Iris pigment epithelial cell (primary cell): ENCODE measurements at places on chromosomes 4 and X.
A peak's percentile ranks its signal among the peaks of the same experiment; 100 is the strongest.

- peak; percentile 80 for DNase-seq
Measured at GRCh38 chrX:10579112-10580011, 41.0 kb downstream of the MID1 start.

DNA sequence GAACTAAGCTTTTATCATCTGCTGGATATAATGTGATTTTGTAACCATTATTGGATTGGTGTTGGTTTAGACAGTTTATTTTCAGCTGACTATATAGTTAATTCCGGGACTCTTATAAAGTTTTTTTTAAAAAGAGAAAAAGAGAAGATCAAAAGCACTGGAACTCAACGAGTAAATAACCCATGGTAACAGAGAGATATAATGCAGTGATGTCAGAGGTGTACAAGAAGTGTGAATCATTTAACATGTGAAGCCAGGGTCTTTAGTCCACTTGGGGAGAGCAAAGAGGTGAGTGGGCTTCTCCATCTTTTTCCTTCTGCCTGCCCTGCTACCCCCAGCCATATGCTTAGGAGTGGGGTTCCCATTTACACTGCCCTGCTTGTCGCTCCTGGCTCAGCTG, 3.2 kb downstream of the TMEM165 start:
- DNase-seq, result no peak

GRCh38 chr4:6794189-6794588, 11.7 kb downstream of the KIAA0232 start:
- no peak for DNase-seq

DNA sequence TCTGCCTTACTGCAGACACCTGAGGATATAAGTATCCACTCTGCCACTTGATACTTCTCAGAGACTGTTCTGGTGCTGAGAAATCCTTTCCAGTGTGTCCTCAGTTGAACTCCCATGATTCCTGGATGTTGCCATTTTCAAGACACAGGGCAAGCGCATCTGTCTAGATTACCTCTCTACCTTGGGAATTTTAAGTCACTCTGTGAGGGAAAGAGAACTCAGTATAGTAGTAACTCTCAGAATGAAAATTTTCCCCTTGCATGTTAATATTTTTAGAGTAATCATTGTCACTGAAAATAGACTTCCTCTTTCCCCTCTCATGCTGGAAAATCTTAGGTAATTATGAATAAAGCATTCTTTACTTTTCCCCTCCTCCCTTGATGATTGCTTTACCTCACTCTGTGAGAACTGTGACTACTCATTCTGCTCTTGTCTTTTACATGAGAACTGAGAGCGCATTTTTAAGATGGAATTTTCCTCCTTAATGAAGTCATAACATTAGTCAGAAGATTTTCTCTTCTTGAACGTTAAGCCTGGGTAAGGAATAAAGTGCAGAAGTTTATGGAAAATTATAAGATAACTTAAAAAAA, 45.0 kb downstream of the TET2 start:
- peak; percentile 67 for DNase-seq

DNA sequence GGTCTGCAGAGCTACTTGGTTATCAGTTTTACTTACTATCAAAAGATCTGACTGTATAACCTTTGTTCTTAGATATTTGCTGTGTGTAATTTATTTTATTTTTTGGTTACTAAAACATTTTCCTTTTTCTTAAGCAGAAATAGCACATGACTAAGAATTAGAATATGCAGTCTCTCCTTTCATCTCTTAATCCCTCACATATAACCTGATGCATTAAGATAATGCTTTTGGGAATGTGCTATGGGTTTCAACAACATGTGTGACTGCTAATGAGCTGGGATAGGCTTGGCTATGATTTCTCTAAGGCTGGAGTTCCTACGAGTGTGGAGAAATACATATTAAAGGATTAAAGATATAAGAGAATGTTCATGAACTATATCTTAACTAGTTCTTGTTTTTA, 41.5 kb downstream of the SHROOM3 start:
- DNase-seq, result peak; percentile 5

DNA sequence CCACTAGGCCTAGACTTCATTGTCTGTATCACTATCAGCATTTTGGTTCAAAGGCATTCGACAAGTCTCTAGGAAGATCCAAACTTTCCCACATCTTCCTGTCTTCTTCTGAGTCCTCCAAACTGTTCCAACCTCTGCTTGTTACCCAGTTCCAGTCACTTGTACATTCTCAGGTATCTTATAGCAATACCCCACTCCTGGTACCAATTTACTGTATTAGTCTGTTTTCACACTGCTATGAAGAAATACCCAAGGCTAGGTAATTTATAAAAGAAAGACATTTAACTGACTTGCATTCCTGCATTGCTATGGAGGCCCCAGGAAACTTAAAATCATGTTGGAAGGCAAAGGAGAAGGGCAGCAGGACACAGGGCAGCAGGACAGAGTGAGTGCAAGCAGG, 293.9 kb downstream of the ARAP2 start:
- DNase-seq, result no peak

- no peak for DNase-seq
Measured at GRCh38 chr4:87399954-87400353, 9.0 kb upstream of the HSD17B11 start.

GRCh38 chr4:101265816-101266172, 81.5 kb downstream of the PPP3CA start:
- no peak for DNase-seq

GRCh38 chrX:110280954-110281353, 36.9 kb downstream of the AMMECR1 start:
- DNase-seq, result no peak

- DNase-seq, result peak; percentile 62
Measured at GRCh38 chr4:128387600-128388351, 100.2 kb upstream of the PGRMC2 start.

DNA sequence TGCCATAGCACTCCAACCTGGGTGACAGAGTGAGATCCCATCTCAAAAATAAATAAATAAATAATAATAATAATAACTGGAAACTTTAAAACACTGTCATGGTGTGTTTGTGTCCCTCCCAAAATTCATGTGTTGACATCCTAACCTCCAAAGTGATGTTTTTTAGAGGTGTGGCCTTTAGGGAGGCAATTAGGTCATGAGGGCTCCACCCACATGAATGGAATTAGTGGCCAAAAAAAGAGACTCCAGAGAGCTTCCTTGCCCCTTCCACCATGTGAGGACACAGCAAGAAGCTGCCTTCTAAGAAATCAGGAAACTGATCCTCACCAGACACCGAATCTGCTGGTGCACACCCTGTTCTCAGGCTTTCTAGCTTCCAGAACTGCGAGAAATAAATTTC, 23.8 kb upstream of the RAPGEF2 start:
- no peak for DNase-seq

GRCh38 chr4:35511851-35512250, 732.5 kb downstream of the ARAP2 start:
- no peak for DNase-seq

GRCh38 chr4:6446130-6446482, 26.3 kb downstream of the PPP2R2C start:
- no peak for DNase-seq

DNA sequence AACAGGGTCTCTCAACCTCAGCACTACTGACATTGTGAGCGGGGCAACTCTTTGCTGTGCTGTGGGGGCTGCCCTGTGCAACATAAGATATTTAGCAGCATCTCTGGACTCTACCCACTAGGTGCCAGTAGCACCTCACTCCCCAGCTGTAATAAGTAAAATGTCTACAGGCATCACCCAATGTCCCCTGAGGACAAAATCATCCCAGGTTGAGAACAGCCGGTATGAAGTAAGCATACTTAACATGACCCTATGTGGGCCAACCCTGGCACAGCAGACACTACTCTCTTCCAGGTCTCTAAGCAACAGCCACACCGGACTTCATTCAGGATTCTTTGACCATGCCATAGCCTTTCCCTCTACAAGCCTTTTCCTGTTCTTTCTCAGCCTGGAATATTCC, 10.5 kb upstream of the MGST2 start:
- peak; percentile 59 for DNase-seq

- DNase-seq, result no peak
Measured at GRCh38 chr4:10079256-10079655, 37.3 kb downstream of the WDR1 start.

GRCh38 chr4:128163177-128164117, 102.3 kb downstream of the LARP1B start:
- peak; percentile 88 for DNase-seq

DNA sequence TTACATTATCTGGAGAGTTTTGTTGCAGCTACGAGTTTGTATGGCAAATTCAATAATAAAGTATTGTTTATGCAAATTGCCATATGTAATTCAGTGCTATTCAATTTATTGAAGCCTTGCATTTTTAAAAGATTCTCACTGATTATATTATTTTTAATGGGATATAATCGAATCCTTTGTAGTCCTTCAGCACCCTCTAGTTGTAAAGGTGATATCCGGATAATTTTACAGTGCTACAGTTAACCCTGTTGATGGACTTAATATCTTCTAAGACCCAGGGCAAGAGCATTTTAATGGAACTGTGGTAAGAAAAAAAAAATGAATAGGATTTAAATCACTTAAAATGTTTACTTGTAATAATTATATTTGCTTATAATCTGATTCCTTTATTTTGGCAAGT, 48.5 kb upstream of the GRIA2 start:
- DNase-seq, result peak; percentile 34

DNA sequence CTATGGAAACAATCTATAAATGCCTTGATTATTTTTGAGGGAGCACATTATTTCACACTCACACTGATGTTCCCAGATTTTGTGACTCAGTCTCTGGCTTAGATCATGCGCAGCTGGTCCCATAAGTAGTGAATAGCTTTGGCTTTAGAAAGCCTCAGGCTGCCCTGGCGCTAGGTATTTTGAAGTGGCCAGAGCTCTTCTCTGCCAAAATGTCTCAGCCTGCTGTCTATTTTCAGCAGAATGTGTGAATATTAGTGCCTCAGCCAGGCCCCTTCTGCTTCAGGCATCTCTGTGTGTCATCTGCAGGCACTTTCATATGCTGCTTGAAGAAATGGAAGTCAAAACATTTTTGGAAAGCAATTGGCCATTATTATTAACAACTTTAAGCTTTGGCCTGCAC, 931.0 kb upstream of the INTU start:
- peak; percentile 68 for DNase-seq

- DNase-seq, result peak; percentile 42
Measured at GRCh38 chrX:107677501-107677901, 49.2 kb downstream of the PRPS1 start.

DNA sequence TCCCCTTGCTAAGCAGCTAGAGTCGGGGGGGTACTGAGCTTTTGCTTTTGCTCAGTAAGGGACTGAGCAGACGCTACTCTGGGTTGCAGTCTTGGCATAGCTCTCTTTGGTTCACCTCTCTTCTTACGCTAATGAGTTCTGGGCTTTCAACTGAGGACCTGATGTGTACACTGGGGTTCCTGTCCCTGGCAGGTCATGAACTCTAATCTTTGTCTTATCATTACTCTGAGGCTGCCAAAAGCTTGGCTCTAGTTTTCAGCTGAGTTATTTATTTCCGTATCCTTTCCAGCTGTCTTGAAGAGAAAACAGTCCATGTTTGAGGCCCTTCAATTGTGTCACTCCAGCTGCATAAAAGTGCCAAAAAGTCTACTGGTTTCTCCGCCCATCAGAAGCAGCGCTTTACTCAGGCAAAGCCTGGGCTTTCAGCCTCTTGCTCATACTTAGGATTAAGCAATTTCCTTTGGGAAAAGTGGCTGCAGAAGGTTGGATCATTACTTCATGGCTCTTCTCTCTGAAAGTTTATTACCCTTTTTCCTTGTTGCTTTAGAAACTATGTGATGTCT, 121.0 kb upstream of the STOX2 start:
- peak; percentile 53 for DNase-seq

DNA sequence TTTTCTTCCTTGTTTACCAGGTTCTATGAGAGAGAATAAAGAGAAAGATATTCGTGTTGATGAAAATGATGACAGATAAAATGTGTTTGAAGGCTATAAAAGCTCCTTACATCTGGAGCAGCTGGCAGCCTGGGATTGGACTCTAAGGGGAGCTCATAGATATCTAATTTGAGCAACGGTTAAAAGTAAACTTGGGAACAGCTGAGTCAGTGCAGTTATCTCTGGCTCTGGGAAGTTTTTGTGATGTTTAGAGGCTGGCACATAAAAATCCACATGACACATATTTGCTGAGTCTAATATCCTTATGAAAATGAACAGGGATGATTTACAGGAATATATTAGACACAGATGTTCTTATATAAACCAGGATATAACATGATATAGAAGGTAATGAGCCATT, 331.8 kb upstream of the TENM3 start:
- peak; percentile 22 for DNase-seq

GRCh38 chrX:75784680-75785491, at the start of gene MAGEE2:
MAGEE2 (minus strand) TSS chrX:75785254; CDS start chrX:75785051, 203 bp downstream.
- DNase-seq, result no peak

DNA sequence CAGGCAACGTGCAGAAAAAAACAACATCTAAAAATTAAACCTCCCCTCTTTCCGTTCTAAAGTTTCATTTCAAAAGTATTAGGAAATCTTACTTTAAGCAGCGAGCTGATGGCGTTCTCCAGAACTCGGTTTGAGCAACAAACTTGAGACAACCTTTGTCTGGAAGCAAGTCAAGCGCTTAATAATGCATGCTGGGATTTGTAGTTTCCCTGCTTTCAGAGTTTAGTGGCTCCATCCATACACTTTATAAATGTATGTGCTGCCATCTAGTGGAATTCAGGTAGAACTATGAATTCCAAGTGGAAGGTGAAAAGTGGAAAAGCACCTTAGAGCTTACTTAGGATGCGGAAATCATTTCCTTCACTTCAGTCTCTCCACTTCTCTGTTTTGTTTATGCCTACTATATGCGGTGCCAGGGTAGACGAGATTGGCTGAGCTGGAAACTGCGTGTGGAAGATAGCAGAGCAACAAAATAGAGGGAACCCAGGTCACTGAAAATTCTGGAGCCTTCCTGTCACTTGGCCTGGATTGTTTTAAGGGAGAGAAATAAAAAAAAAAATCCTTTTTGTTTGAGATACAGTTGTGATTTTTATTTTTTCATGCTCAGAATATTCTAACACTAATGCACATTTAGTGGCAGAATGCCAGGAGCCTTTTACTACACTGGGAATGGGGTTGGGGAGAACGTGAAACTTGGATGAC, at the start of gene BDH2:
Gene BDH2 (minus strand): TSS at position 144 of the 702 bp plus-strand sequence. CDS start 3,580 bp downstream, outside the sequence.
- peak; percentile 98 for DNase-seq

DNA sequence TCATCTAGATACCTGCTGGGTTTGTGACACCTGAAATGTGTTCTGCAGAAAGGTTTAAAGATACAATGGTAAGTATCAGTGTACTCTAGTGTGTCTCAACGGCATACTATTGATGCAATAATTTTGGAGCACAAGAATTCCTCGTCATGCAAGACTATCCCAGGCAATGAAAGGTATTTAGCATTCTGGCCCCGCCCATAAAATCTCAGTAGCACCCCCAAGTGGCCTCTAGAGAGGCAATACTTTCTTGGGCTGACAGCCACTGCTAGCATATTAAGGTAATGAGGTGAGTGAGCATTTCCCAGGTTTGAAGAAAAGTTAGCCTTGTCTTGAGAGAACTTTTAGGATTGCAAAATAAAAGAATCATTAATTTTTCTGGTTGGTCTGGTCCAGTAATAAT, 24.0 kb downstream of the TAB3 start:
- DNase-seq, result peak; percentile 9

GRCh38 chr4:25013756-25014661, 16.7 kb downstream of the LGI2 start:
- no peak for DNase-seq

GRCh38 chrX:107729558-107730297, 45.9 kb downstream of the TSC22D3 start:
- DNase-seq, result no peak
